ENCODE measurements at places on chromosomes 12 and 14. TPM values are rescaled to one million over a fixed set of nuclear protein-coding genes. Genes with fewer than 3 reads are reported as not detected.

DNA sequence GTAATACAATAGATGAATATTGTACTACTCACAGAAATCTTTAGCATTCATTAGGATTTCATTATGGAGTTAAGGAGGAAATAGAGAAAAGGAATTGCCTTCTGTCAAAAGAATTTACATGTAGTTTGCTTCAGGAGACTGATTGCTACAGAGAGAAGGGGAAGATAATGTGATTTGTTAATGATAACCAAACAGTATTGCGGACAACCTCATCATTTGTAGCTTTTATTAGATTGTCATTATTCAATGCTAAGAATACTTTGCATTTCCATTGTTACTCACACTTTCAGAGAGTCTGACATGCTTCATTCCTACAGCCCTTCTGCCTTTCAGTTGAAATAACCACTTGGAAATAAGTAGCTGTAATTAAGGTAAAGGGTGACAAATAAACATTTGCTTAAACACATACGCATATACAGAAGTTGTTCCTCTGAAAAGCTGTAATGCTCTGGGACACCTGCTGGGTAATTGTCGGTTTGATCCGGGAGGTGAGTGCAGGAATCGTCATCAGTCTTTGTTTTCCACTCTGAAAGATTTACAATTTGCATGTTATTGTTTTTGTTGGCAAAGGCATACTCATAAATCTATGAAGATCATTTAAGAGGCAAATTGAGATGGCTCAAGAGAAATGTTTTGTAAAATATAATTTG is 600.2 kb downstream of the TRHDE start:
- no peak for DNase-seq

DNA sequence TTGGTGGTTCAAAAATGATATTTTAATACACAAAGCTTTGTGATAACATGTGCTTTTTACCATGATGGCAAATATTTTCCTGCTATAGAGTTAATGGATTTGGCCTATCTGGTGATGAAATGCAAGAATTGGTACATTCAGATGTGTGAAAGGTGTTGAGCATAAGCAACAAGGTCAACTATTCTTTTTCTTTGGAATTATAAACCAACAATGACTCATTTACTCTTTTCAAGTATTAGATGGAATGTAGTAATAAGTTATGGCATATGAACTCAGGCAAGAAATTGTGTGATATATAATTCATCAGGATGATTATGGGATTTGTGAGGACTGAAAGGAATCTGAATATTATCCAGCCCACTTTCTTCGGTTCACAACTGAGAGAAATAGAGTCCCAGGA is 471.4 kb downstream of the ETNK1 start:
- no peak for DNase-seq

DNA sequence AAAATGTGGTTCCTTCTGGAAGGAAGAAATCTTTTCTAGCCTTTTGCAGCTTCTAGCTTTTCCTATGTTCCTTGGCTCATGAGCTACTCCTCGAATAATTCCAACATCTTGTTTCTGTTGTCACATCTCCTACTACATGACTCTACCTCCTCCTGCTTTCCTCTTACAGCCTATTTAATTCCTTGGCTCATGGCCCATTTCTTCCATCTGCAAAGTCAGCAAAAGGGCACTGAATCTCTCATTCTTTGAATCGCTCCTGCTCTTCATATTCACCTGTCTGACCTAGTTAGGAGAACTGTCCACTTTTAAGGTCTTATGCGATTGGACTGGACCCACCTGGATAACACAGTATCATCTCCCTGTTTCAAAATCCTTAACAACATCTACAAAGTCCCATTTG is 15.8 kb downstream of the PRKD1 start:
- DNase-seq: no peak

DNA sequence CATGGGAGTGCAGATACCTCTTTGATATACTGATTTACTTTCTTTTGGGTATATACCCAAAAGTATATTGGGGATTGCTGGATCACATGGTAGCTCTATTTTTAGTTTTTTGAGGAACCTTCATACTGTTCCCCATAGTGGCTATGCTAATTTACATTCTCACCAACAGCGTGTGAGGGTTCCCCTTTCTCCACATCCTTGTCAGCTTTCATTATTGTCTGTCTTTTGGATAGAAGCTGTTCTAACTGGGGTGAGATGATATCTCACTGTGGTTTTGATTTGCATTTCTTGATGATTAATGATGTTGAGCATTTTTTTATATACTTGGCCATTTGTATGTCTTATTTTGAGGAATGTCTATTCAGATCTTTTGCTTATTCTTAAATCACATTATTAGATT is 44.1 kb upstream of the JDP2 start:
- no peak for DNase-seq

GRCh38 chr12:68878283-68878682 is 54.7 kb downstream of the CPM start:
- no peak for DNase-seq

DNA sequence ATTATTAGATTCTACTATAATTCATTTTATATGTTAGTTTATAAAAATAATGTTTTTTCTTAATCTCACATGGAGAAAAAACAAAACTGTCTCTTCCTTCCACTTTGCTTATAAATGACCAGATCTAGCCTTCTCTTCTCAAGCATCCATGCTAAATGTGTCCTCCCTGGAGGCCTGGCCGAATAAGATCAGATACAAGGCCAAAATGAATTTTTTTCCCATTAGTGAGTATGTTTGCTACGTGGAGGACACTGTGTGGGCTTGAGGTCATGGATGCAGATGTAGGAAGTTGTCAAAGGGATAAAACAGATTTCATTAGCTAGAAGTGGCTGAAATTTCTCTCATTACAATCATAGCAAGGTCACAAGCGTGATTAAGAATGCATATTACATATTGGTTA is 1244.9 kb upstream of the SEL1L start:
- no peak for DNase-seq

DNA sequence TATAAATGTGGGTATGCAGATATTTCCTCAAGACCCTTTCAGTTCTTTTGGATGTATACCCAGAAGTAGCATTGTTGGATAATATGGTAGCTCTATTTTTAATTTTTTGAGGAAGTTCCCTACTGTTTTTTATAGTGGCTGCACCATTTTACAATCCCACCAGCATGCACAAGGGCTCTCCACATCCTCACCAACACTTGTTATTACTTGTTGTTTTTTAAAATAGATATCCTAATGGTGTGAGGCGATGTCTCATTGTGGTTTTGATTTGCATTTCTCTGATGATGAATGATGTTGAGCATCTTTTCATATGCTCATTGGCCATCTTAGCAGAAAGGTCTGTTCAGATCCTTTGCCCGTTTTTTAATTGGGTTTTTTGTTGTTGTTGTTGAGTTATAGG is 47.1 kb downstream of the DIP2B start:
- DNase-seq: no peak

TCL1B gene
- not detected for total RNA-seq

ITGA5 gene
- total RNA-seq: 150 TPM
